ENCODE measurements at places on chromosomes 5 and 9.

GRCh38 chr5:170743876-170744212 is 39.7 kb upstream of the GABRP start:
- DNase-seq = no peak

- DNase-seq = peak; percentile 97
Measured at GRCh38 chr9:14314929-14315874, 1.3 kb upstream of the NFIB start.

DNA sequence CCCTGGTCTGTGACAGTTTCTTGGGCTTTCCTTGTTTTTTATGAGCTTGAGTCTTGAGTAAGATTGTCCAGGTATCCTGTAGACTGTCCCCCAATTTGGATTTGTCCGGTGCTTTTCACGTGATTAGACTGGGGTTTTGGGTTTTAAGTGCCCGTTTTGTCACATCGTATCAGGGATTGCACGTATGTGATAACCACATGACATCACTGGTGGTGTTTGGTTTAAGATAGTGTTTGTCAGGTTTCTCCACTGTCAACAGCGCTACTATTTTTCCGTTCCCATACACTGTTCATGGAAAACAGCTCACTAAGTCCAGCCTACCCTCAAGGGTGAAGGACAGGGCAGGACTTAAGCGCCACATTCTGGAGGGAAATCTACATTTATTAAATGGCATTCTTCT is 39.7 kb downstream of the LMNB1 start:
- no peak for DNase-seq

DNA sequence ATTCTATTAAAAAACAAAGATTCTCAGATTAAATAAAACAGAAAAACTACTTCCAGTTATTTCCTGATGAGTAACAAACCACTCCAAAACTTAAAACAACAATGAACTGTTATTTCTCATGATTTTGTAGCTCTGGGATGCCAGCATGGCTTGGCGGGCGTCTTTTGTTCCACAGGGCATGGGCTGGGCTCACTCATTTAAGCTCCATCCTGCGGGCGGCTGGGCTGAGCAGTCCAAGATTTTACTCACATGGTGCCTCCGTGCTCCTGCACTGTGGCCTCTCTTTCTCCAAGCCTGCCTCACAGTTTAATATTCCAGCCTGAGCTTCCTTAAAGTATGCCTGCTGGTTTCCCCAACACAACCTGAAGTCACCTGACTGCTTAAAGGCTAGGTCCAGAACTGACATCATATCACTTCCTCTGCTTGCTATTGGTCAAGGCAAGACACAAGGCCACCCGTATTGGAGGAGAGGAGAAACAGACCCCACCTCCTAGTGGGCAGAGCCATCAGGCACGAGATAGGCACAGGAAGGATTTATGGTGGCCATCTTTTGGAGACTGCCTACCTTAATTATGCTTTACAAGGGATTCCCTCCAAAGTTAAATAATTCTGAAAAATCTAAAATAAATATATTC is 41.6 kb upstream of the ZBTB43 start:
- no peak for DNase-seq

DNA sequence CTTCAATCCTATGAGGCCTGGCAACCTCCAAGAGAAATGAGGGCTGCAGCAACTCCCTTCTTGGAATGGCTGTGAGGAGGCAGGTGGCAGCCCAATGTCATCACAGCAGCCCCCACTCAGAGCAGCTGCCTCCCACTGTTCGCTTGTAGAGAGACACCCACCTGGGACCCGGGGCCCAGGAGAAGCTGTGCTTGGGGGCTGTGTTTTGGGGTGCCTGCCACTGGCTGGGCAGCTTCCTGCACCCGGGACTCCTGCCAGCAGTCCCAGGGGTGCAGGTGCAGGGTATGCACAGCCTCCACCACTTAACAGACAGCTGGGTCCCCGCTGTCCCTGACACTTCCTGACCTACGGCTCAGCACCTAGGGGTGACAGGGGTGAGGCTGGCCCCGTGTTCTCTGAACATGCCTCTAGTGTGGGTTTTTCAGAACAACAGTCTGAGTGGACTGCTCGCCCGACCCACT is 26.2 kb downstream of the NIPAL4 start:
- DNase-seq = no peak

DNA sequence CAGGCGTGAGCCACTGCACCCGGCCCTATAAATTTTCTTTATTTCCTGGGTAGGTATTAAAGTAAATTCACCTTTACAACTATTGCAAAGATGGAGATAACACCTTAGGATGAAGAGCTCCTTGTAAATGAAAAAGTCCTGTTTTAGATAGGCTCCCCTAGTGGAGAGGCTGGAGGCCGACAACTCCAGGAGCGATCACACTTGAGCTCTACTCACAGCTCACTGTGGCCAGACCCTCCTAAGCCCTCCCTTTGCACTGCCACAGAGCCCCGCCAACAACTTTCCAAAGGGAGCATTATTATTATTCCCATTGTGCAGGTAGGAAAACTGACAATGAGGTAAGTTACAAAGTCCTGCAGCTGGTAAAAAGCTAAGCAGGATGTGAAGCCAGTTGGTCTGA is 139.1 kb upstream of the ERCC6L2 start:
- no peak for DNase-seq

DNA sequence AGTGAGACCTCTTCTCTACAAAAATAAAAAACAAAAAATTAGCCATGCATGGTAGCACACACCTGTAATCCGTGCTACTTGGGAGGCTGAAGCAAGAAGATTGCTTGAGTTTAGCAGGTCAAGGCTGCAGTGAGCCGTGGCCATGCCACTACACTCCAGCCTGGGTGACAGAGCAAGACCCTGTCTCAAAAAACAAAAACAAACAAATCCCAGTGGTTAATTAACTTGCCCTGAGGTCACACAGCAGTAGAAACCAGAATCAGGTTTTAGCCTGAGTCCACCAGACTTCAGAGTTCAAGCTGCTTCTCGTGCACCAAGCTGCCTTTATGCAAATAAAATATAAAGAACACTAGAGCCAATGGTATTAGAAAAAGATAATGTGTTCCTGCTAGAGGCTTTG is 169.7 kb downstream of the GOLPH3 start:
- no peak for DNase-seq

DNA sequence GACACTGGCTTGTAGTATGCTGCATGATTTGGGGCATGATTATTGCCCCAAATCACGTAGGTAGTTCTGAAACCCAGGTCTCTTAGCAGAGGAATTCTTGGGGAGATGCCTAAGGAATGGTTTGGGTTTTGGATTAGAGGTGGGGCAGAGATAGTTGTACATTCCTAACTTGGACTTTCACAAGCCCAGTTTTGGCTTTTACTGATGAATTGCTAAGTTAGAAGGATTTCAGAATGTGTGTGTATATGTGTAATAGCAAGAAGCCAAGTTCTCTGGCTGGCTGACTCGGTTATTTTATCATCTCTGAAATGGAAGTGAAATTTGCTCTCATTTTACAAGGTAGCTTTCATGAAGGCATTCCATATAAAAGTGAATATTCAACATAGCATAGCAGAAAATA is 23.8 kb upstream of the ZNF131 start:
- no peak for DNase-seq

DNA sequence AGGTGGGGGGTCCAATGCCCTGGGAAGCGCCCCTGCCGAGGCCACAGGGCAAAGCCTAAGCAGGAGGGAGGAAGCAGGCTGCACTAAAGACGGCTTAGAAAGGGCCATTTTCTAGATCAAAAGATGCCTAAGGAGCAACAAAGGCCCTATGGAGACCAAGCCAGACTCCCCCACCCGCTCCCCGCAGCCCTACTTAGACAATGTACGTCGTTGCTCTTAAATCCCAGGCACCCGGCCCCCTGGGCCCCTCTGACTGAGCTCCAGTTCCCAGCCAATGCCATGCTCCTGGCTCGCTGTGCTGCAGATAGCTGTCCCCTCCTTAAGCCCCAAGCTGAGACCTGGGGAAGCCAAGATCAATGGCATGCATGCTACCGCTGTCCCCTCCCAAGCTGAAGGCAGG is 10.3 kb downstream of the IPPK start:
- DNase-seq = no peak

GRCh38 chr9:26261503-26262330 is 583.5 kb upstream of the TUSC1 start:
- DNase-seq = no peak

DNA sequence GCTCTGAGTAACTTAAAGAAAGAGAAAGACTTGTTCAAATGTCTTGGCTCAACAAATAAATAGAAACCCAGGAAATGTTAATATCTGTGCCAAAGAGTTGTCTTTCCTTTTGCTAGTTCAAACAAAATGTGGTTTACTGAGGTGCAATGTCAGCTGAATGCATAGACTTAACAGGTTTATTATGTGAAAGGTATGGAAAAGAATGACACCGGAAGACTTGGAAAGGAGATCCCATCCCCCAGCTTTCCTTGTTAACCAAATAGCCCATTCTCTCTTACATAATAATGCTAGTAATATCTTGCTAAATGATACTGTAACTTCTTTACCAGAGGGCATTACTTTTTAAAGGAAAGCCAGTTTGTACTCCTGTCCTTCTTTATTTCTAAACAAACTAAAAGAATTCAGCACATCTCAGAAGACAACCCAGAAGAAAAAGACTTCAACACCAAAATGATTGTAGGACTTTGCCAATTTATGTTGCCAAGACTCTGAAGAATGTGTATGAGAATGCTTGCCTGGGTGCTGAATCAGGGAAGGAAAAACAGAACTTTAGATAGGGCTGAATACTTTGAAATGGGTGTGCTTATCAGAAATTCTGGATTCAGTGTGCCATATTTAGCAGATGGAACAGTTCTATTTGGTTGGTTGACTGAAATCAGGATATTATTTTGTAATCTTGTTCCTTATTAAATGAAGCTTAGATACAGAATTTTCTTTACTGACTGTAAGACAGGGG is 344.1 kb downstream of the TMEM38B start:
- DNase-seq = no peak

DNA sequence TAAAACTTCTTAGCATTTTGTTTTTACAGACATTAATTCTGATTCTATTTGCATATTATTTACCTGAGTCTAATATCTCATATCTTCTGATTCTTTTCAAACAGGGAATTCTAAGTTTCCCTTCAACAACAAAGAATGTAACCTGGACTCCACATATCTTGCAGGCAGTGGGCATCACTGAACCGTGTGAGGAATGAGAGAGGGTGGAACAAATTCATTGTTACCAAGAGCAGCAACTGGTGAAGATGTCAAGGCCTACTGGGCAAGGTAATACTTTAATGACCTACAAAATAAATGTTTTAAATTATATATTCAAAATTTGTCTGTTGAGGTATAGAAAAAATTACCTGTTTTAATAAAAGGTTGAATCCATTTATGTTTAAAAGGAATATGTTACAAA is 455.3 kb upstream of the TUSC1 start:
- no peak for DNase-seq

DNA sequence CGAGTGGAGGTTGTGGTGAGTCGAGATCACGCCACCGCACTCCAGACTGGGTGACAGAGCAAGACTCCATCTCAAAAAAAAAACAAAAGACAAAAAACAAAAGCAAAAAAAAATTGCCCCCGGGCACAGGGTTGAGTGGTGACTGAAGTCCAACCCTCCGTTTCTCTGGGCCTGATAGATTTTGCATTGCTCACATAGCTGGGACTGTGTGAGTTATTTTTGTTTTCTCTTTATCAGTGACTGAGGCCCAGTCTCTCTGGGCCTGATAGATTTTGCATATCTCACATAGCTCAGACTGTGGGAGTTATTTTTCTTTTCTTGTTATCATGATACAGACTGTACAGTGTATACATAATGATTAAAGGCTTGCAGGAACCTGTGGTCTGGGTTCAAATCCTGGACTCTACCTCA is 2.6 kb upstream of the SLC28A3 start:
- peak; percentile 25 for DNase-seq

DNA sequence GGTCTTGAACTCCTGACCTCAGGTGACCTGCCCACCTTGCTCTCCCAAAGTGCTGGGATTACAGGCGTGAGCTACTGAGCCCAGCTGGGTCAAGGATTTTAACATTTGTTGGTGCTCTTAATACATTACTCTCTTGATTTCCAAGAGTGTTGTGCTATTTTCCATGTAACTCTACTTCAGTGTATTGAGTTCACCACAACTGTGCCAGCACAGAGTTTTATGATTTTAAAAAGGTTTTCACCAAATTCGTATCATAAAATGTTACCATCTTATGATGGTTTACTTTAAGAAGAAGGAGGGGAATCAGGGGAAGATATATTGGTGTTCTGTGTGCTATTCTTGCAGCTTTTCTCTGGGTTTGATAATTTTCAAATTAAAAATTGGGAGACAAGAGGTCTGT is 6.6 kb upstream of the ADGRD2 start:
- no peak for DNase-seq

DNA sequence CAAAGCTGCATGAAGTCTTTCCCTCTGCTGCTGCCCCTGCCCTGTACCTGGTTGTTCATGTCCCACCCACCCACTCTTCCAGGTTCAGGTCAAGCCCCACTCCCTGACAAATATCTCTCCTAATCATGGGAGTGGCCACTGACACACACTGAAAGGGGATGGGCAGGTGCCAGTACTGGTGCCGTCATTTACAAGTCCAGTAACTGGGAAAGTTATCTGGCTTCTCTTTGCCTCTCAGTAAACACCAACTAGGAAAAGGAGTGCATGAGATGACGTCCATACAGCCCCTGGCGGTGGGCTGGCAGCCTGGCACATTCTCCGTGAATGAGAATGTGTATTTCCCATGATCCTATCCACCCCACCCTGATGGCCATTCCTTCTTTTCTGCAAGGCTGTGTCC is 225.2 kb downstream of the FSTL4 start:
- DNase-seq = no peak

GRCh38 chr5:14040542-14040941 is 96.1 kb upstream of the DNAH5 start:
- no peak for DNase-seq

DNA sequence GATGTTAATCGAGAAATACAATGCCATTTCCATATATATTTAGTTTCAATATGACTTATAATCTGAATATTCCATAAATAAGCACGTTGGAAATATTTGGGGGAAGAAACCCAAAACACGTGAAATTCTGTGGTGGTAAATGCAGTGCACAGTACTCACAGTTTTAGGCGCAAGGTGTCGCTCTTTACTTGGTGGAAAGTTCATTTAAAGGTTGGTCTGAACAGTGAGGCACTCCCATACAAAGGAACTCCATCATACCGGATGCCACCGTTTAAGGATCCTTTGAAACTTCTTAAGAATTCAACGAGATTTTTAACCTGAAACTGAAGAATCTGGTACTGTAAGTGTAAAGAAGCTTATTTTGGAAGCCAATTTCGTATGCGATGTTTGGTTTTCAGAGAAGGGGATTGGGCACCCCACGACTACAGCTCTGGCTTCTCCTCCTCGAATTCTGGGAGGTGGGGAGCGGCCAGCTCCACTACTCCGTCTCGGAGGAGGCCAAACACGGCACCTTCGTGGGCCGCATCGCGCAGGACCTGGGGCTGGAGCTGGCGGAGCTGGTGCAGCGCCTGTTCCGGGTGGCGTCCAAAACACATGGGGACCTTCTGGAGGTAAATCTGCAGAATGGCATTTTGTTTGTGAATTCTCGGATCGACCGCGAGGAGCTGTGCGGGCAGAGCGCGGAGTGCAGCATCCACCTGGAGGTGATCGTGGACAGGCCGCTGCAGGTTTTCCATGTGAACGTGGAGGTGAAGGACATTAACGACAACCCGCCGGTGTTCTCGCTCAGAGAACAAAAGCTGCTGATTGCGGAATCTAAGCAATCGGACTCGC is at the start of gene PCDHA11:
Gene PCDHA11 (plus strand): TSS at position 237 of the 834 bp plus-strand sequence. CDS start 147 bp downstream, at position 384.
- DNase-seq = no peak

Data from stomach (tissue), 19 donors.